ENCODE measurements at places on chromosomes 7 and 10. TPM values are rescaled to one million over a fixed set of nuclear protein-coding genes. Genes with fewer than 3 reads are reported as not detected.

The GPR15LG gene
- total RNA-seq, result not detected

The MACC1 gene
- total RNA-seq, result not detected

The MSMB gene
- not detected for total RNA-seq

The GHRHR gene
- not detected for total RNA-seq

The TPST1 gene
- 8.8 TPM for total RNA-seq

The CYP2C19 gene
- not detected for total RNA-seq

The ELN gene
- 0.08 TPM for total RNA-seq

The GAD2 gene
- total RNA-seq, result not detected

The ACTR3C gene
- not detected for total RNA-seq

The ITPRID1 gene
- not detected for total RNA-seq

The ZNF239 gene
- 4.5 TPM for total RNA-seq

The HPSE2 gene
- total RNA-seq, result not detected

The FGFR2 gene
- total RNA-seq, result 0.36 TPM

The LIPJ gene
- total RNA-seq, result not detected

The KCNK18 gene
- total RNA-seq, result not detected

The TEX36 gene
- total RNA-seq, result not detected

The LBX1 gene
- not detected for total RNA-seq

The TSPAN33 gene
- 6.0 TPM for total RNA-seq

The SLC13A1 gene
- not detected for total RNA-seq

The PLA2G12B gene
- total RNA-seq, result not detected

The LIPF gene
- total RNA-seq, result not detected

The SPDYE5 gene
- not detected for total RNA-seq

The VSTM4 gene
- total RNA-seq, result 0.35 TPM

The TMEM236 gene
- 0.07 TPM for total RNA-seq
